ENCODE measurements at places on chromosomes 2 and 18. TPM values are rescaled to one million over a fixed set of nuclear protein-coding genes. Genes with fewer than 3 reads are reported as not detected.

Gene LONRF2
- total RNA-seq = 0.05 TPM

Gene DCDC2C
- total RNA-seq = not detected

Gene TWIST2
- not detected for total RNA-seq

Gene RGPD4
- 0.42 TPM for total RNA-seq

GRCh38 chr2:9790702-9791225 is 52.5 kb upstream of the TAF1B start:
- DNase-seq = no peak

GRCh38 chr18:71020342-71021029 is 731.6 kb downstream of the SOCS6 start:
- DNase-seq = no peak

- no peak for DNase-seq
These were observed 1644.9 kb downstream of the SUCLG1 start for GRCh38 chr2:82814146-82814545.

Gene NPC1
- total RNA-seq = 37.3 TPM

Gene OTOS
- not detected for total RNA-seq

GRCh38 chr2:153872311-153873051 is 759 bp downstream of the GALNT13 start:
- no peak for DNase-seq

Gene MGAT5
- total RNA-seq = 49.6 TPM

GRCh38 chr2:134011936-134012586 is 241.8 kb upstream of the MGAT5 start:
- no peak for DNase-seq

DNA sequence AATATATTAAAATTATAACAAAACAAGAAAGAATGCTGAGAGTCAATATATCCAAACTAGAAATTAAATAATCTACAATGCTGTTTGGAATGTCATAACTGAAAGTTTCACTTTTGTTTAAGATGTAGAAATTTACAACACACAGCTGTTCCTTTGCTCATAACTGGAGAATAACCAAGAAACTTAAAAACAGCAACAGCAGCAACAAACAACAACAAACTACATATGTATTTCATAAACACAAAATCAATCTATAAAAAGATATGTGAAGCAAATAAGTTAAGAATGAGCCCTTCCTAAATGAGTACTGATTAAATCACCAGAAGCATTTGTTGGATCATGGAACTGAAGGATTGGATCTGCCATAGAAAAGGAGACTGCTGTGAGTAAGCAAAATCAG is 456.5 kb upstream of the ZNF804A start:
- no peak for DNase-seq

- DNase-seq = no peak
These were observed 255.5 kb upstream of the FN1 start for GRCh38 chr2:215691346-215691745.

GRCh38 chr2:29423061-29423666 is 307.9 kb downstream of the CLIP4 start:
- no peak for DNase-seq

Gene SKOR2
- not detected for total RNA-seq

Gene CHRND
- not detected for total RNA-seq

- DNase-seq = no peak
These were observed 96.6 kb downstream of the RAPH1 start for GRCh38 chr2:203438528-203438927.

DNA sequence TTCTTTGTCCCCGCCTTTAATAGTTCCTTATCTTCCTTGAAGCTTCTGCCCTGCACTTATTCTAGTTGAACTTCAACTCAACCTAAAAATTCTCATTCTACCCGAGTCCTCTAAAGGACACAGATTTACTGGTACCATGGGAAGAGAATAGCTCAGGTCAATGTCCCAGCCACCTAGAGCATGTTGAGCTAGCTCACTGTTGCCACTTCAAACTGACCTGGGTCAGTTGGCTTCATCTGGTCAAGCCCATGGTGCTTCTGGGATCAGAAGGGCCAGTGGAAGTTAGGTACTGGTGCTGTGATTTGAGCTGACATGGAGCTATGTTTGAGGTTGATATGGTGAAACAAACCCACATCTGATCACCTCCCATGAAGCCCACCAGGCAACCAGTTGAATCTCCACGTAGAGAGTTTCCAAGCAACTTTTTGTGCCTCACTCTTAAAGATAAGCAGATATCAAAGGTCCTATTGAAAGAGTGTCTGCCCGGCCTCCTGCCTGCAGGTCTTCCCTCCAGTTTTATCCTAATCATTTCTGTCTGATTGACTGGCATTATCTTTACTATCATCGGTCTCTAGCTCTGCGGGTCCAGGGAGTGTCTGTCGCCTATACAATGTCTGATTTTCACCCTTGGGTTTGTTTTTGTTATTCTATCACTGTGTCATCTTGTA is 17.2 kb downstream of the GREB1 start:
- no peak for DNase-seq

Gene GDF7
- 0.06 TPM for total RNA-seq

DNA sequence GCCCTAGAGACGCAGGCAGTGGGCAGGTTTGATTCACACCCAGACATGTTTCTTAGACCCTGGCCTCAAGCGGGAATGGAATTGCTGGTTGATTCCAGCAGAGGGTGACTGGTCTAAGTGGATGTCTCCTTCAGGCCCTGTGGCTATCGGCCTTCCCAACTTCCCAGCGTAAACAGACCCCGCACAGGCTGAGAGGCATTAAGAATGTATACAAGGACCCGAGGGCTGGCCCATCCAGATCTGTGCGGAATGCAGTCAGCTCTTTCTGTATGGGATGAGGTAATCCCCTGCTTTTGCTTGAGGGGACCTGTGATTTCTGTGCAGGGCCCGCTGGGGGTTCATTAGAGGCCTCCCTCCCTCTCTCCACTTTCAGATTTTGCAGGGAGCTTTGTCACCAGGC is 6.5 kb downstream of the ACKR3 start:
- DNase-seq = no peak

DNA sequence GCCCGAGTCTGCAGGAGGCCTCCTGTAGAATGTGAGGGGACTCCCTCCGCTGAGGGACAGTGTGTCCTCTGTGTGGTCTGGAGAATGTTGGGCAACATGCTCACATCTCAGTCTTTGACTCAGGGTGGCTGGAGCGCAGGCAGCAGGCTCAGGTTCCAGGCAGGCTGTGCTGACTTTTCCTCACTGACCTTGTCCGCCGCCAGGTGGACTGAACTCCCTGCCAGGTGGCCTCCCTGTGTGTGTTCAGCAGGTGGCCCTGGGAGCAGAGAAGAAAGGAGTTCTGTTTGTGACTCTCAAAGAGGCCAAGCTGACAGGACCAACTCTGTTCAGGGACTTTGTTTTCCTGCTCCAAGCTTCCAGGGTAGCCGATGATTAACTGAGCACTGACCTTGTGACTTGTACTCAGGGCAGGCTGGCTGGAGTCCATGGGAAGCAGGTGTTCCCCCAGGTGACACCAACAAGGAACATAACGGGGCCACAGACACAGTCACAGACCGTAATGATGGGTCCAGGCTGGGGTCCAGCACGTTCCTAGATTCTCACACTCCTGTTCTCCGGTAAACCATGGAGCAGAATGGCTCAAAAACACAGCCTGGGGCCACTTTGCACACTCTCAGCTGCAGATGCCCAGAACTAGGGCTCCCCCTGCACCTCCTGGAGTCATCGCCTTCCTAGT is 439.8 kb downstream of the RNF144A start:
- no peak for DNase-seq

DNA sequence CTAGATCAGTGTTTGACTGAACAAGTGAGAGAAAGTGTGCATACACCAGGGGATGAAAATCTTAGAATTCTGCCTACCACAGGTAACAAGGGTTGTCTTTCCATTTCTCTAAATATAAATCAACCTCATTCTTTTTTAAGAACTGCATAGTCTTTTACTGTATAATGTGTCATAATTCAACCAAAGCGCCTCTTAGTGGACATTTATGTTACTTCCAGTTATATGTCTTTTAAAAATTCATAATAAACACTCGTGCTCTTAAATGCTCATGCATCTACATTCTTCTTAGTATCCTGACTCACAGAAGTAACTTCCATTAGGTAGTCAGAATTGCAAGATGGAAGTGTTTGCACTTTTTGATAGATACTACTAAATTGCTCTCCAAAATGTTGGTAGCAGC is 76.2 kb downstream of the CHRNA1 start:
- DNase-seq = no peak

- DNase-seq = no peak
These were observed 47.5 kb upstream of the SPATS2L start for GRCh38 chr2:200258881-200259576.

- no peak for DNase-seq
These were observed 502.2 kb upstream of the NRXN1 start for GRCh38 chr2:51534166-51534565.

Gene LANCL1
- 15.5 TPM for total RNA-seq

Gene ALPP
- not detected for total RNA-seq

Gene SLC16A14
- total RNA-seq = 0.71 TPM

Gene FMNL2
- total RNA-seq = 0.19 TPM

DNA sequence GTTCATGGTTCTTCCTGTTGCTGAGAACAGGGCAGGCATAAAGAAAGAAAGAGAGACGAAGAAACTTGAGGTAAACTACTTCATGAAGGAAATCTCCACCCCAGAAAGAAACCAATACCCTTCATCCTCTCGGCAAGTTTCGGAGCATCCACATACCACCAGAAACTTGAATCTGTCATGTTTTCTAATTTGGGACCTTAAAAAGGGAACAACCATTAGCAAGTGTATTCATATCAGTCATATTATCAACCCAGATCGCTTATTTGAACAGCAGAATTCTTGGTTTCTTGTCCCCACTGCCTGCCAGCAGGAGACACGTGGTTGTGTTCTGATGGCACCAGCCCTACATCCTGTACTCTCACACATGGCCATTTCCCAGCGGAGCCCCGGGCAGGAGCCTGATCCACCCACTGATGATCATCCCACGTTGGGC is 53.2 kb upstream of the FZD7 start:
- no peak for DNase-seq

- no peak for DNase-seq
These were observed 116.2 kb downstream of the STPG4 start for GRCh38 chr2:47038656-47039488.

Gene ATP5F1A
- 208 TPM for total RNA-seq

- no peak for DNase-seq
These were observed 176.0 kb downstream of the SMAD2 start for GRCh38 chr18:47754311-47755101.

- DNase-seq = no peak
These were observed 15.9 kb upstream of the GMPPA start for GRCh38 chr2:219482674-219483405.

GRCh38 chr2:33526132-33526531 is 49.7 kb downstream of the RASGRP3 start:
- DNase-seq = no peak

DNA sequence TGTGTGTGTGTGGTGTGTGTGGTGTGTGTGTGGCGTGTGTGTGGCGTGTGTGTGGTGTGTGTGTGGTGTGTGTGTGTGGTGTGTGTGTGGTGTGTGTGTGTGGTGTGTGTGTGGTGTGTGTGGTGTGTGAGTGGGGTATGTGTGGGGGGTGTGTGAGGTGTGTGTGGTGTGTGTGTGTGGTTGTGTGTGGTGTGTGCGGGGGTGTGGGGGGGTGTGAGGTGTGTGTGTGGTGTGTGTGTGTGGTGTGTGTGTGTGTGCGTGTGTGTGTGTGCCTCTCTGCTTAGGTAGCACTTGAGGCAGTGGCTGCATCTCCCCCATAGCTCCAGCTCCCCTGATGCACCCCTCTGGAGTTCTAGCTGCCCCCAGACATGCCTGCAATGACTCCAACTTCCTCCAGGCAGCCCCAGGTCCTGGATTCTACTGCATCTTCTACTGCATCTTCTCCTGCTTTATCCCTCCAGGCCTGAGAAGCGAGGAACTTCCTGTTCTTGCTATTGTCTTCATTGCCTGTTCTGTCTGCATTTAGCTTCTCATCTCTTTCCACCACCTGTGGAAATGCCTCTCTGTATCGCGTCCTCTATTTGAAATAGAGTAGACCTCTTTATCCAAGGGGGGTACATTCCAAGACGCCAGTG is 22.2 kb upstream of the MLPH start:
- no peak for DNase-seq

Data from CD8-positive, alpha-beta T cell (primary cell).